Frontal cortex (tissue), 4 donors: ENCODE measurements at places on chromosomes 12 and 14.

DNA sequence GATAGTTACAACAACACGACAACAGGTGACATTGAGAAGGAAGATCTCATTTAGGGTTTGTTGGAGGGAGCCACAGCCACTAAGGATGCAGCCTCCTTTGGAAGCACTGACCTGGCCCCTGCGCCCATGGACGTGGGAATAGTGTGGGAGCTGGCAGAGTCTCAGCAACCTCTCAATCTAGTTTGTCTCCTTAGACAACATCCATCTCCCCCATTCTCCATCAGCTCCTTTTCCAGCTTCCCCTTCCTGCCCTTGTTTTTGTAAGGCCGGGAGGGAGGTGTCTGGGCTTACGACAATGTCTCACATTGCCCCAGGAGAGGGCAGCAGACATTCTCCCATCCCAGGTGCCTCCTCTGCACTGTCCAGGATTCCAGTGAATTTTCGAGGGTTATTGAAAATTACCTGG lies 170.2 kb upstream of the PZP start:
- no peak for DNase-seq

DNA sequence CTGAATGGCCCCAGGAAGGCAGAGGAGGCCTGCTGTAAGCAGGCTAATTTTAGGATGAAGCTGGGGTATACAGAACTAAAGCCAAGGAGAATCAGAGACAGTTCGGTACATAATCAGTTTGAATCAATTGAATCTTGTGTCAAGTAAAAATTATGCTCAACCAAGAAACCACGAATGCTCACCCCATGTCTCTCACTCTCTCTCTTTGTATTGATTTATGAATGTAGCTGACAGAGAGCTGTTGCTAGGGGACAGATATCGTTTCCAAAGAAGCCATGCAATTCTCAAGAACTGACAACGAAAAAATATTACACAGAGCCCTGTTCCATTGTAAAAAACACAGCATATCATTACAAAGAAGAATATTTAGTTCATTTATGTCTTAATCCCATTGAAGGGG lies 151.1 kb upstream of the PKP2 start:
- no peak for DNase-seq

GRCh38 chr14:69666112-69666511 lies 54.7 kb downstream of the SUSD6 start:
- no peak for DNase-seq

- peak; percentile 82 for DNase-seq
Measured at GRCh38 chr12:57621497-57622292, 10.5 kb downstream of the ARHGEF25 start.

GRCh38 chr12:49615725-49616124 lies 7.6 kb upstream of the PRPF40B start:
- no peak for DNase-seq

- no peak for DNase-seq
Measured at GRCh38 chr12:66742508-66743367, 63.9 kb upstream of the GRIP1 start.

DNA sequence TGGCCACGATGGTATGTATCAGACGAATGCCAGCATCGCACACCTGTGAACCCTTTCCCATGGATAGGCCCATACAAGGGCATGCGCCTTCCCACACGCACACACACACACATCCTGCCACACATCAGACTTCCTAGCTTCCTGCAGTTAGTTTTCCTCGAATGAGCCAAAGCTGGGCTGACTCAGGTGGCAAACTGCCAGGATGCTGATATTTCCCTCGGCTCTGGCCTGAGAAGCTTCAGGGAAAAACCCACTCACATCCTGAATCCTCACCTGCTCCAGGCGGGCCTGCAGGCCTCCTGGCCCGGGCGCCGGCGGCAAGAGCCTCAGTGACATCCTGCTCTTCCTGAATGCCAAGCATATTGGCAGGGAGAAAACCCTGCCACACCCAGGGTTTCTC lies 22.4 kb downstream of the CALM1 start:
- DNase-seq: peak; percentile 57

- peak; percentile 49 for DNase-seq
Measured at GRCh38 chr14:51507906-51508511, 143.7 kb upstream of the FRMD6 start.

- no peak for DNase-seq
Measured at GRCh38 chr12:116199160-116199706, 78.3 kb downstream of the MED13L start.

- no peak for DNase-seq
Measured at GRCh38 chr14:69901113-69901951, 22.1 kb downstream of the SMOC1 start.

- no peak for DNase-seq
Measured at GRCh38 chr14:90740081-90740480, 76.1 kb downstream of the TTC7B start.

DNA sequence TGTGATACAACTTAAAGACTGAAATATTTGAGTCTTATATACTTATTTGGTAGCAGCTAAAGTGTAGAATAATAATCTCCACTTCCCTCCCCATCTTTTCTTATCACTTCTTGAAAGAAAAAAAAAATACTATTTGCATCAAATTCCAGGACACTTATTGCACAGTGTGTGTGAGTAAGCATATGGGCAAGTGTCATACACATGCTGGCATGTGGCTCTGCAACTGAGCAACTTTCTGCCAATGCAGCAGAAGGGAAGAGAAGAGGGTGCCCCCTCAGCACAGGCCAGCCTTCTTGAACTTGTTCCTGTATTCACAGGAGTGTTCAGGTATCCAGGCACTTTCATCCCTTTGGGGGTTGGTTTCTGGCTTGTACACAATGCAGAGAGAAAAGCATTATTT lies 145.8 kb downstream of the CPNE8 start:
- DNase-seq: no peak

DNA sequence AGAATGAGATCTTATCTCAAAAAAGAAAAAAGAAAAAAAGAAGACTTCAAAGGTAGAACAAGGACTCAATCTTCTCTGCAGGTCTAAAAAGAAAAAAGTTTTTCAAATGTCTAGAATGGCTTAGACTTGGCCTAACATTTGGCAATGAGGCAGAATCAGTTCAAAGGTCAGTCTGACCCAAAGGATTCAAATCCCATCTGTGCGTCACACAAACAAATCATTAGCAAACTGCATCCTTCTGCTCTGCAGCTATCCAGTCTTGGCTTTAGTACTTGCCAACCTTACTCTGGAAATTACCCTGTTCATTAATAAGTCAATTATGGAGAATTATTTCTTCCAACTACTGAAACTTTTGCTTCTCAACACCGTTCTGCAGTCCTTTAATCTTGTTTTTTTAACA lies 3.1 kb downstream of the YAF2 start:
- no peak for DNase-seq

DNA sequence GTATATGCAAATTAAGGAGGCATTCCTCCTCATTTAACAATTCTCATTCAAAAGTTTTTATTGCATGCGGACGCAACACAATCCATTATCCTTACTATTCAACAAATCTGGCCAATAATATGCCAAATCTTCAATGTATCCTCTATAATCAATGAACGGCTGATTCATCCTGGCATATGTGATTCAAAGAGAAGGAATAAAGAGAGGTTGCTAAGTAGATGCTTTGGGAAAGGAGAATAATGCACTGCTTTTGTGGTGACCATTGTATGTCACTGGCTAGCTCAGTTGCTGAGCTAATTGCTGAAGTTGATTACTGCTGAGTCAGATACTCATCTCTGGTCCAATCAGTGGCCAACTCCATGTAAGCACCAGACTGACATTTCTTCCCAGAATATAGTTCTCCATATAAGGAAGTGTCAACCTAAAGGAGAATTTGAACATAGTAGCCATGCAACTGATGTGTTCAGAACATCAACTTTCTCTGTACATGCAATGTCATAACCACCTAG lies 148.0 kb downstream of the PDZRN4 start:
- DNase-seq: no peak

DNA sequence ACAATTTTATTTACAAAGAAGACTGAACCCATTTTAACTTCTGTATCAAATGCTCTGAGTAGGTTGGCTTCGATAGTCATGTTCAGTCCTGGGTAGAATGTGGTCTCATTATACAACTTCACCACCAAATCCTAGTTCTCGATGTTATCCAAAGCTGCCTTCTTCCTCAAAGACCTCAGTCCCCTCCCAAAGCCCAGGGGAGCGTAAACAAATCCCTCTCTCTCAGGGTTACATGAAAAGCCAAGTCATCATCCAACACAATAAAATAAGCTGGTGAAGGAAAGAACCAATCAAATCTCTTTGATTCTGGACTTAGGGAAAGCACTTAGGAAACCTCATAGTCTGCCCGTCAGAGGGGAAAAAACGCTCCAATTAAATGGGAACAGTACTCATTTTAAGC lies 9.1 kb downstream of the PTCSC3 start:
- DNase-seq: no peak

DNA sequence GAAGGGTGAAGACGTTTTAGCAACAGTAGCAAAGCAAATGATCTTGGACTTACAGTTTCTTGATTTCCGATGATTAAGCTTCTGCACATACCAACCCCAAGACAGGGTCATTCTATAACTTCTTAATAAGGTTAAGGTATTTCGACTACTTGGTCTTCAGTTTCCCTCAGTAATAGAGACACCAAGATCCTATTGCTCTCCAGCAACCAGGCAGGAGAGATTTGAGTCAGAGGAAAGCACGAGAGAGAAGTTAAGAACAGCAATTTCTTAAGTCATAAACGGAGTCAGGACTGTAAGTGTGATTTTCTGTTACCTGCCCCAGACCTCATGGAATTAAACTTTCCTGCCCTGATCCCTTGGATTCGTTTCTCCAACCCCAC lies 215.6 kb downstream of the TTC8 start:
- DNase-seq: no peak

DNA sequence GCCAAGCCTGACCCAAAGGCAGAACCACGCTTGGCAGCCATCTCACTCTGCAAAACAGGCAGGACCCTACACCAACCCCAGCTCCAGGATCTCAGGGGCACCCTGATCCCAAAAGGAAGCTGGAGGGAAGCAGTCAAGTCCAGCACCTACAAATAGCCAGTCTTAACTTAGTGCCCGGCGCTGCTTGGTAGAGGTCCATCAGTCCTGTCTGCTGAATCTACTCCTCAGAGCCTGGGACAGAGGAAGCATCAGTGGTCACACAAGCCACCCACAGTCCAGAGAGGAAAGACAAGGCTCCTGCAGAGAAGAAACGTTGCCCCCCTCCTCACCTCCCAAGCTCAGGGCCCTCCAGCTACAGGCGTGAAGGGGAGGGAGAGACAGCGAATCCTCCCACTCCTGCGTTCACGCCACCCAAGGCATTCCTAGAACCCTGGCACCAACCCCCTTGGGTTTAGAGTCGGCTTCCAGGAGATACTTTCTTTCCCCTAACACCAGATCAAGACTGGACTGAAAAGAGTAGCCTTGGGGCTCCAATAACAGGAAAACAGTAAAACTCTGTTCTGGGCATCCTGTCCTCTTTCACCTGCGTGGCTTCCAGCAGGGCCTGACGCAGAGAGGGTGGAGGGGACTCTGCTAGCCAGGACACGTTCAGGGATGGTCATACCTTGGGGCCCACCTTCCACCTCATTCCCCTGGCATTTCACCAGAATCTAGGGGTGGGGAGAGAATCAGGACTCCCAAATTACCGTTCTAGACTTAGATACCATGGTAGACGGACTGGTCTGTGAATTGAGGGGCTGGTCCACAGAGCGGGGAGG lies 1.2 kb downstream of the PXN start:
- no peak for DNase-seq

DNA sequence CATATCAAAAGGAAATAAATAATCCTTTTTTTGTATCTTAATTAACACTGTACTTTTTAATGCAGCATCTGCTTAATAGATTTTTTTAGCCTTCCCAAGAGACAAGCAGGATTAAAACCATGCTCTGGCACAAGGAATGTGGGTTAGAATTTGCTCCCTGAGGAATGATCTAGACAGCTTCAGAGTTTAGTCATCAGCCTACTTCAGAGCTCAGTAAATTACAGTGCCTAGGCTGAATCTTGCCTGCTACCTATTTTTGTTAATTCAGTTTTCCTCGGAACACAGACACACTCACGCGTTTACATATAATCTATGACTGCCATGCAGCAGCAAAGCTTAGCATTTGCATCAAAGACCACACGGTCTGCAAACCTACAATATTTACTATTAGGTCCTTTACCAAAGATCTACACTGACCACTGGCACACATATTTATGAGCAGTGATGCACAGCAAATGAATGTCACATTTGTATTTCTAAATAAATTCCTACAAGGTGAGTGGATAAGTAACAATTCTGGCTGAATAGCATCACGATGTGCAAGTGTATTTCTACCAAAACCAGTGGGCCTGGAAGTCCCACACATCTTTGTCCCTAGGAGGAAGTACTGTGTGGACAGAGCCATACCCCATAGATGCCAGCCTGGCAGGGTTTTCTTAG lies 309.8 kb upstream of the TMEM132C start:
- DNase-seq: no peak

GRCh38 chr12:89384050-89384758 lies 31.9 kb upstream of the DUSP6 start:
- DNase-seq: no peak

DNA sequence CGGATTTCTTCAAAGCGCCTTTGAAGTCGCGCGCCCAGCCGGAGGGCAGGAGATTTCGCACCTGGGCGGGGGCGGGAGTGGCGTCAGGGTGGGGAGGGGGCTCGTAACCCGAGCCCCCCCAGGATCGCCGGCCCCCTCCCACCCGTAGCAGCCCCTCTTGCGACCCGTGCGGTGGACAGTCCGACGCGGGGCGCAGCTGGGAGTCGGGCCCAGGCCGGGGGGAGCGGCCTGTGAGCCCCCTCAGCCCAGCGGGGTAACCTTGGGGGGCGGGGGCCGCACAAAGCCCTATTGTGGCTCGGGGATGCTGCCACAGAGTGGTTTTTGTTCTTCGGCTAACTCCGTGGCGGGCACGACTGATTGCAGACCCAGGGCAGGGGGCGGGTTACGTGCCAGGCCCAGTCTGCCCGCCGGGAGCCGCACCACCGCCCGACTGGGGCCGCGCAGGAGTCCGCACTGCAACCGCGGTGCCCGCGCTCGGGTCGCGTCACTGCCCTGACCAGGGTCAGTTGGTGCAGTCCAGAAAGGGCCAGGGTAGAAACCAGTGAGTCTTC lies 4.2 kb upstream of the AAAS start:
- DNase-seq: peak; percentile 80

GRCh38 chr14:53448682-53449081 lies 295.6 kb upstream of the DDHD1 start:
- no peak for DNase-seq

DNA sequence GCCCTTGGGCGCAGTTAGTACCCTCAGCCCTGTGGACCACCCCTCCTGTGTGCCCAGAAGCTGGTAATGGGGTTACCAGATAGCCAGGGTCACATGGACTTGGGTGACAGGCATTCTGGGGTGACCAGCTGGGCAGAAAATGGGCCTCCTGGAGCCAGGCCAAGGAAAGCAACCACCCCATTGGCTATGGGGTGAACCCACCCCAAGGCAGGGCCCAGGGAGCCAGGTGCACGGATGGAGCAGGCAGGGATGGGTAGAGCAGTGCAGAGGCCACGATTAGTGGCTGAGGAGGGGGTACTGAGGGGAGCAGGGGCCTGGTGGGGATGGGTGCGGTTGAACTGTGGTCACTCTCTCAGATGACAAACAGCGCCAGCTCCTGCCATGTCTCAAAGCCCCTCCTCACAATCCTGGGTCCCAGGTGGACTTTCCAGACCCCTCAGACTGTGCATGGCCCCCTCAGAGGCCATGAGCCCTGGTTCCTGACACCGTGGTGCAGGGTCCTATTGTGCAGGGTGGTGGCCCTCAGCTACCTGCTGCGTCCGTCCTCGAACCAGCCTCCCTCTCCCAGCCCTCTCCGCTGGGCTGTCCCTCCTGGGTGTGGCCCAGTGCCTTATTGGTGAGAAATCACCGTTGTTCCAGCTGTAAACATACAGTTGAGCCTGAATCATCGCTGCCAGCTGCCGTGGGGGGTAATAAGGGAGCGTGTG lies 23.4 kb upstream of the BEGAIN start:
- no peak for DNase-seq

GRCh38 chr12:25322918-25323531 lies 72.3 kb upstream of the KRAS start:
- DNase-seq: no peak
